ENCODE measurements at places on chromosomes 5 and 9.

GRCh38 chr5:40431734-40432133, 248.0 kb upstream of the PTGER4 start:
- no peak for DNase-seq

- DNase-seq: no peak
Observed at GRCh38 chr9:99375481-99375880, 153.4 kb downstream of the SEC61B start.

- no peak for DNase-seq
Observed at GRCh38 chr5:145221416-145221815, 613.7 kb downstream of the PRELID2 start.

DNA sequence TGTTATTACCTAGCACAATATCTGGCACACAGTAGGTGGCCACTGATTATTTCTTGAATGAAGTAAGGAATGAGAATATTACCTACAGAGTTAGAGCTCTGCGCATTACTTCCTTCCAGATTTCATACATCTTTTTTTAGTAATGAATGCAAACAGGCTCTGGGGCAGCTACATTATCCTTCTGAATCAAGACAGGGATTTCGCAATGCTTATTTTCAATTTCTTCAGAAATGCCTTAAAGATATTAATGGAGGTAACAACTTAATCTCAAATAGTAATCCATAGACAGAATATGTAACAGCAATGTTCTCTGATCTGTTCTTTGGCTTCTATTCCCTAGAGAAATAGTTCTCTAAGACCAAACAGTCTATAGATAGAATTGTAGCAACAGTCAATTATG, 32.6 kb downstream of the CDKN2A start:
- DNase-seq: no peak

GRCh38 chr5:76489877-76490688, 87.0 kb downstream of the IQGAP2 start:
- DNase-seq: no peak

DNA sequence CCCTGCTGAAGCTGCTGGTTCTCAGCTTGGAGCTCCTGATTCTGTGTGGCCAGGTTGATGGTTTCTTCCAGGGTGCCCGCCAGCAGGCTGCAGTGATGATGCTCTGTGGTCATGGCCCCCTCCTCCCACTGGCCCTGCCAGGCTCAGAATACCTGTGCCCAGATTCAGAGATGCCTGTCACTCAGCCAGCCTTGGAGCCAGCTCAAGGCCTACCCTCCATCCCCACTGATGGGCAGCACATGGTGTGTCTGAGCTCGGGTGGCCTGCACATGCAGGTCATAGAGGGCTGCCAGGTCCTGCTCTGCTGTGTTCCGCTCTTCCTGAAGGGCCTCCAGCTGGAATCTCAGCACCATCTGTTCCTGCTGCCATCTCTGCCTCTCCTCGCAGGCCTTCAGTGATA, 5.4 kb downstream of the SLC35A4 start:
- DNase-seq: no peak

DNA sequence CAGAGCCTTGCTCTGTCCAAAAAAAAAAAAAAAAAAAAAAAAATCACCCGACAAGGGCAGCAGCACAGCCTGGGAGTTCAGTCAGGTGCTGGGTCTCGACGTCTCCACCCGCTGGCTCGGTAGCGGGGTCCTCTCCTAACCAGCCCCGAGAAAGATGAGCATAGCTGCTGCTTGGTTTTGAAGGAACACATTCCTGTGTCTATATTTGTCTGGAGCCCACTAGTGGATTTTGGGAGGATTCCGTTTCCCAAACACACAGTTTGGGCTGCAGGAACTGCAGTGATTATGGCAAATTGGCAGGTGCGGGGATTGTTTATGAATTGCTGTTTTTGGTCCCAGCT, 1.2 kb downstream of the OTULINL start:
- no peak for DNase-seq

GRCh38 chr5:55232271-55232984, 980 bp downstream of the CCNO start:
- no peak for DNase-seq

- no peak for DNase-seq
Observed at GRCh38 chr5:97575322-97575721, 392.3 kb upstream of the RIOK2 start.

- no peak for DNase-seq
Observed at GRCh38 chr9:19967888-19968459, 179.1 kb upstream of the SLC24A2 start.

GRCh38 chr9:106934442-106935238, 71.7 kb downstream of the ZNF462 start:
- no peak for DNase-seq

GRCh38 chr5:180975338-180975737, 13.3 kb upstream of the BTNL3 start:
- no peak for DNase-seq

- no peak for DNase-seq
Observed at GRCh38 chr5:92527311-92528078, 1053.5 kb downstream of the NR2F1-AS1 start.

DNA sequence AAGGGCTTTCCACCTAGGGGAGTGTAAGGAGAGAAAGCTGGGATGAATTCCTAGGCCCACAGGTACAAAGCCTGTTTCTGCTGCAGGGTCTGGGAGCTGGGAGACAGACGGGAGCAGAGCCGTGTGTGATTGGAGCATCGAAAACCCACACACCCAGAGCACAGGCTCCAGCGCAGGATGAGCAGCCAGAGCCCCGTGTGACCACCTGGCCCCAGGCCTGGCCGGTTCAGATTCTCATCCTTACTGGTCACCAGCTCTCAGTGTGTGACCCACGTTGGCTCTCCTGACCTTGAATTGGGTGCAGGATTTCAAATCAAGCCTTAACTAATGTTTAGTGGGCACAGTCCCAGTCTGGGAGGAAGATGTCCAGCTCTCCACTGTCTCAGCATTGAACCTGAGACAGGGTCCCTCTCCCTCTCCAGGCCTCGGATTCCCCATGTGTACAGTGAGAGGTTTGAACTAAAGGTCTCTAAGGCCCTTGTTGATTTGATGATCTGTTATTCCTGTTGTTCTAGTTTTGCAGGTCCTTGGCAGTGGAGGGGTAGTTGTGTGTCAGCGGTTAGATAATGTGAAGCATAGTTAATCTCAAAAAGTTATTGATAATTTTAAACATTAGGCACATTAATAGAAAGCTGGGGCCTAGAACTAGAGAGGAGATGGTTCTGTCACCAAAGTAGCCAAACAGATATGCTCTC, 50.1 kb downstream of the PPARGC1B start:
- DNase-seq: no peak

DNA sequence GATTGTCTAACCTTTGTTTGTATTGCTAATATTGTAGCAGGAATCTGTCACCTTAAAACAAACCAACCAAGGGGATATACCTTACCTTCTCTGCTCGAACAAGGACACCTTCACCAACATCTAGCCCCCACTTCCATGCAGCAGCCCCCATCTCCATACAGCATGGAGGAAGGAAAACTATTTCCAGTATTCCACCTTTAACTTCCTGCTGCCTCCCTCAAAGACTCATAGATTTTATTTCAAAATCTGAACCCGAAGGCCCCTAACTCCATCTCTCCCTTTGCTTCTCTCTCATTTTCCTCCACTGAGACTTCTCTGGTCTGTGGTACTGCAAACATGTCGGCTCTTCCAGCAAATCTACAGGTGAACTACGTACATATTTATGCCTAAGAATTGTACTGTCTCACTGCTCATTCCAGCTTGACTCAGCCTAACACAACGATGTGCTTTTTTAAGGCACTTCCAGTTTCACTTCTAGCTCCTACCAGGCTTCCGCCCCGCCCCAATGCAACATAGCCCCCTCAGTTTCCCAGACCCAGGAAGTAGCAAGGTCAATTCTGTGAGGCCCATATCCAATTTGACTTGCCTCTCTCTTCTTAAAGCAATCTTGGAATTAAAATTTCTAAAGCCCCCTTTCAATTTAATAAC, 70.7 kb upstream of the RNF38 start:
- no peak for DNase-seq

DNA sequence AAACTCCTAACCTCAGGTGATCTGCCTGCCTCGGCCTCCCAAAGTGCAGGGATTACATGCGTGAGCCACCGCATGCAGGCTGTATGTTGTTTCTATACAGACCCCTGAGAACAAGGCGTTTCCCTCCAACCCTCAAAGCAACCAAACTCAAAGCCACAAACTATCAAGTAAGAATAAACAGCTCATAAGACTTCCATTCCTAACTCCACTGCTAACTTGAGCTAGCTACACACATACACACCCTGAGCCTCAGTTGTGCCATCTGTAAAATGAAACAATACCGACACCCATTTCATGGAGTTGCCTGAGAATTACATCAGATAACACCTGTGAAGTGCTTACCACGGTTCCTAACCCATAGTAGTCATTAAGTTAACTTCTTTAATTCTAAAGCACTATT, 70.8 kb downstream of the SERINC5 start:
- no peak for DNase-seq

DNA sequence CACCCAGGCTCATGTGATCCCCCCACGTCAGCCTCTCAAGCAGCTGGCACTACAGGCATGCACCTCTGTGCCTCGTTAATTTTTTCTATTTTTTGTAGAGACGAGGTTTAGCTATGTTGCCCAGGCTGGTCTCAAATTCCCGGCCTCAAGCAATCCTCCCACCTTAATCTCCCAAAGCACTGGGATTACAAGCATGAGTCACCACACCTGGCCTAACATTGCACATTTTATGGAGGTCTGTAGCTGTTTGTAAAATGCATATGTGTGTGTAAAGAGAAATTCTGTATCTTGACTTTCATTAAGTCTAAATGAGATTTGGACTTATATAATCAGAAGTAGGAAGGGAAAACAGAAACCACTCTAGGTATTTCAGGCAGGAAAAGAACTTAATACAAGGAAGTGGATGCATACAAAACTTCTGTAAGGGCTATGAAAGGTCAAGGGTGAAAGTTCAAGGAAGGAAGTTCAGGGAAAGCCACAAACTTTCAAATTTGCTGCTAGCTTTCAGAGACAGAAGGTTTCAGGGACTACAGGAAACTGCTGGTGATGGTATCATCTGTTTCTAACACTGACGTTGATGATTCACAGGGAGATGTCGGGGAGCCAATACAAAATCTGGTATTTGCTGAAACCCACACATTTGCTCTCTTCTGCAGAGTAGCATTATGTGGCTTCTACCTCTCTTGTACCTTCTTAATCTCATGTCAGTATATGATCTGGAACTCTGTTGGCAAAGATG, 209.4 kb downstream of the PIK3R1 start:
- DNase-seq: no peak

DNA sequence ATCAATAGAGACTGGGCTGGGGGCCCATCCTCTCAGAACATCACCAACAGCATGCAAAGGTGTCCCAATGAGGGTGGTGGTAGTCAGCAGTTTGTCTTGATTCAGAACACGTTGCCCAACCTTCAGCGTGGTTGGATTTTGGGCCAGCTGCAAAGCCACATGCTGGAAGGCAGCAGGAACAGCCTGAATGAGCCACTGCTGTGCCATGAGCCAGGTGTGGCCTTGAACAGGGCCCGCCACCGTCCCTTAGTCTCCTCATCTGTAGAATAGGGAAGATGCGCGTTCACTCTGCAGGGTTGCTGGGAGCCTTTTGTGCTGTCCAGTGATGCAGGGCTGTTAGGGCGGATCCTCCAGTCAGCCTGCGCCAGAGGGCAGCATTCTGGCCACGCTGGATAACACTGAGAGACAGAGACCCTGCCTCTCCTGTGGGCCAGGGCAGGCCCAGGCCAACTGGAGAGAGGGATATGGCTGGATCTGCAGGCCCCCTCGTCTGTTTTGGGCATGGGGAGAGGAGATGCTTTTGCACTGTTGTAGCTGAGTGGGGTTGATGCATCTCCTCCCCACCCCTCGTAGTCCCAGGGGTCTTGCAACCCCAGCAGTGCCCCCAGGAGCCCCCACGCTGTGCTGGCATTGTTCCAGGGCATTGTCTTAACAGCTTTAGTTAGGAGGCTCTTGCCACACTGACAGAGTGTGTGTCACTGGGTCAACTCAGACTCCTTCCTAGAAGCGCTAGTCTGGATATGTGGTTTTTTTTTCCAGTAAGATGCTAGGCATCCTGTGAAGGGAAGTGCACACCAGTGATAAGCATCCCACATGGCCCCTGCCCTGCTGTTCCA, 42.1 kb downstream of the SLC46A2 start:
- no peak for DNase-seq

DNA sequence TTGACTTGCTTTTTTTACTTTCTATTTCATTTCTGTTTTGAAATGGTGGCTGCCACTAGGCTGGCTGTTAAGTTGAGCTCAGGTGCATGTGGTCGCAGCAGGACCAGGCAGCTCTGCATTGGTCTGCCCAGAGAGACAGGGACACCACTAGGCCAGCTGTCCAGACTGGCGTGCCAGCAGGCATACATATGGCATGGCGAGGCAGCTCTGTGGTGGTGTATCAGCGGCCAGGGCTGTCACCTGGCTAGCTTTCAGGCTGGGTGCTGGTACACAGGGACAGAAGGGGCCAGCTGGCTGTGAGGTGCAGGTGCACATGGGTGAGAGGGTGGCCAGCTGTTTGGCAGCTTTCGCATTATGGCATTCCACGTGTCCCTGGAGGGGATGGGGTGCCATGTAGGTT, 654.0 kb upstream of the ACO1 start:
- no peak for DNase-seq

- no peak for DNase-seq
Observed at GRCh38 chr5:130331332-130331731, 427.1 kb downstream of the CHSY3 start.

- DNase-seq: no peak
Observed at GRCh38 chr5:80607343-80607742, 37.3 kb upstream of the ANKRD34B start.

DNA sequence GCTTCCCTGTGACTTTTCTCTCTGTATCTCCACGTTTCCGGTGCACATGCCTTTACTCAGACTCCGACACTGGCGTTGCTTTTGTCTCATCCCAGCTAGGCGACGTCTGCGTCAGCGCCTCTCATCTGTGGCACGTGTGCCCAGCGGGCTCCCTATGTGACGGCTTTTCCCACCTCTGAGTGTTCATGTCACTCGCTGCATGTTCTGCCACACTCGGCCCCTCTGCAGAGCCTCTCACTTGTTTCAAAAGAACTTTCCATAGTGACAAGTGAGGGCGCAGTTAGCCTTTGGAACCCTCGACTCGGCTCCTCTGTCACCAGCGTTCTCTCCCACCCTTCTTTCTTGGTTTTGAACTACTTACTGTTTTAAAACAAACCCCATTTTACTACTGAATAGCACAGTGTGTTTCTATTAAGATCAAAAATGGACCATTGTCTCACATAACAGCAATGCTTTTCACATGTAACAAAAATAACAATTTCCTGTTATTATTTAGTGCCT, 113.4 kb upstream of the CACNA1B start:
- DNase-seq: no peak

DNA sequence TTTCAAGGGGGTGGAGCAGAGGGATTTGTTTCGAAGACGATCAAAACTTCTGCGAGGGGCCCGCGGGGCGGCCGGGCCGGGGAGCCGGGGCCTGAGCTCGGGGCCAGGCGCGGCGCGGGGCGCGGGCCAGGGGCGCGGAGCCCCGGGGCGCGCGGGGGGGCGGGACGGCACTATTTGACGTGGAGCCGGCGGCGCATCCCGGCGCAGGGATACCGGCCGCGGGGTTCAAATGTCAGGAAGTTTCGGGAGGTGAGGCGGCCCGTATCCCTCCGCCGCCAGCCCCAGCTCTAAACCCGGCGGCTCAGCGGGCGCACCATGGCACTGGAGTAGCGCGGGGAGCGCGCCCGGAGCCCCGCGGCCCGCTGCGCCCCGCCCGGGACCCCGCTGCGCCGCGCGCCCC, at the start of gene LMX1B:
TSS of gene LMX1B (plus strand) at position 278 of the 400 bp plus-strand sequence. CDS start 522 bp downstream, outside the sequence.
- DNase-seq: no peak

Measured in stimulated activated CD4-positive, alpha-beta T cell treated with anti-CD3 and anti-CD28 coated beads, Interleukin-1b, Interleukin-23, amount 100 ng/mL, for 1 hour (primary cell).